T-helper 9 cell (primary cell): ENCODE measurements at places on chromosomes 13 and 19.

GRCh38 chr13:30866677-30867076 lies 39.4 kb upstream of the MEDAG start:
- no peak for DNase-seq

DNA sequence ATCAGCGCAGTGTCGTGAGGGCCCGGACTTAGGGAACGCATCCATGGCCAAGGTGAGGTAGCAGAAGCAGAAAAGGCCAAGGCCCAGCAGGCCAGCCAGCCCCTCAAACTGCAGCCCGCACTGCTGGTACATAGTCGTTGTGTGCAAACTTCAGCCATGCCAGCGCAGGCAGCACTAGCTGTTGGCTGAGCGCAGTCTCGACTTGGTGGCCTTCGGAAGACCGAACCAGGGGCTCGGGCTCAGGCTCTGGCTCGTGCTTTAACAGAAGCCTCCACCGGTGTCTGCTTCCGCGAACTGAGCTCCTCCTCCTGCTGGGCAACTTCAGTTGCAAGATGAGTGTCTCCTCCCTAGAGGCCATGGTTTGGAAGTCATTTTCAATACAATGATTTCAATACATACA lies 157.5 kb downstream of the DNAJC15 start:
- DNase-seq = no peak

DNA sequence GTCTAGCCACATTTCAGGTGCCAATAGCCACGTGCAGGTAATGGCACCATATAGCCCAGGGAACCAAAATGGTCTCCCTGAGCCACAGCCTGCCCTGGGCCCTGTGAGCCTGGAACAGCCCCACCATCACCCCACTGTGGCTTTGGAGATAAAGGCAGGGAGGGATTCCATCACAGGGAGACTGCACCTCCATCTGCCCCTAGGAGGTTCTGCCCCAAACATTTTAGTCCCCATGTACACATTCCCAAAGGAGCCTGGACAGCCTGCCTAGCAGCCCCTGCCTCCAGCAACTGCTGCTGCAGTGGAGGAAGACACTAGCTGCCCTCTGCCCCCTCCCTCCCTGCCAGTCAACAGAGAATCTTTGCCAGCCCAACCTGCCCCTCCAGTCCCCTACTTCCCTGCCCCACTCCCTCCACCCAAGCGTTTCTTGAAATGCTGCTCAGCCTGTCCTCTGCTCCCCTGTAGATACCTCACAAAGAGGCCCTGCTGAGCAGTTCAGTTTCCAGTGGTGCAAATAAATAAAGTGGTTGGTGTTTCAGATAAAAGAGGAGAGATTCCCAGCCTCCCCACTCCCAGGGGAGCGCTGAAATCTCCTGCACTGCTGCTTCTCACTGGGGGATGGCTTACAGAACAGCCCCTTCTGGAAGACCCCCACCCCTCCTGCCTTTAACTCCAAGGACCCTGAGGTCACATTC lies 921.8 kb downstream of the UQCRFS1 start:
- no peak for DNase-seq

GRCh38 chr19:17611462-17612244 lies 56.2 kb downstream of the COLGALT1 start:
- no peak for DNase-seq

DNA sequence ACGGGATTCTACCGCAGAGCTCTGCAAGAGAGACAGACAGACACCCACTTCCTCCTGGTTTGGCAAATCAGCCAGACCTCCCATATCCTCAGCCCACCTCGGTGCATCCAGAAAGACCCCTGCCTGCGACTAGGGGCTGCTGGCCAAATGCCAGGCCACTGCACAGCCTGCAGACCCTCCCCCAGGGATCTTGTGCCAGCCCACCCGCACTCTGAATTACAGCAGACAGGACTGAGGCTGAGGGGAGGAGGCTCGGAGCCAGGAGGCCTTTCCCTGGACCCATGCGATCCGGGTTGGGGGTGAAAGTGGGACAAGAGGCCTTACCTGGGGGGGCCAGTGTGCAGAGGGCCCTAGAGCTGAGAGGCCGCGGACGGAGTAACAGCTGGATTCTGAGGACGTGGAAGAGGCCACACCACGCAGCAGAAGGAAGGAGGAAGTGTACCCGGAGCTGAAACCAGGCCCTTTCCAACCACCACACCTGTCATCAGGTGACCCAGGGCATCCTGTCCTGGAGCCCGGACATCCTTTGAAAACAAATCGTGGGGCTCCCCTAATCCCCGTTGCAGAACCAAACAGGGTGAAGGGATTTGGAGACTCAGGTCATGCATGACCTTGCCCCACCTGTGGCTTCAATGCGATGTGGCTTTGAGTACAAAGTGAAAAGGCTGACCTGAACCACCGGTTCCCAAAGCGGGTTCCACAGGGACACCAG lies 993 bp downstream of the FUT6 start:
- no peak for DNase-seq

- DNase-seq = no peak
Measured at GRCh38 chr13:30103161-30103840, 204.1 kb downstream of the KATNAL1 start.

- DNase-seq = peak; percentile 67
Measured at GRCh38 chr19:40221858-40222619, 3.9 kb upstream of the TTC9B start.
